ENCODE measurements at places on chromosomes 11 and 22. TPM values are rescaled to one million over a fixed set of nuclear protein-coding genes. Genes with fewer than 3 reads are reported as not detected.

The NXPE2 gene
- total RNA-seq = not detected

The OR2AG2 gene
- total RNA-seq = 0.05 TPM

The PKDREJ gene
- total RNA-seq = not detected

The LGALS1 gene
- 1,073 TPM for total RNA-seq

The P4HA3 gene
- total RNA-seq = 47.6 TPM
